ENCODE measurements at places on chromosomes 1 and 21. TPM values are rescaled to one million over a fixed set of nuclear protein-coding genes. Genes with fewer than 3 reads are reported as not detected.

MAP3K21 gene
- total RNA-seq: 5.6 TPM

LSS gene
- 22.7 TPM for total RNA-seq

ARTN gene
- not detected for total RNA-seq

TTC39A gene
- not detected for total RNA-seq

RIPPLY3 gene
- 0.27 TPM for total RNA-seq

DNA sequence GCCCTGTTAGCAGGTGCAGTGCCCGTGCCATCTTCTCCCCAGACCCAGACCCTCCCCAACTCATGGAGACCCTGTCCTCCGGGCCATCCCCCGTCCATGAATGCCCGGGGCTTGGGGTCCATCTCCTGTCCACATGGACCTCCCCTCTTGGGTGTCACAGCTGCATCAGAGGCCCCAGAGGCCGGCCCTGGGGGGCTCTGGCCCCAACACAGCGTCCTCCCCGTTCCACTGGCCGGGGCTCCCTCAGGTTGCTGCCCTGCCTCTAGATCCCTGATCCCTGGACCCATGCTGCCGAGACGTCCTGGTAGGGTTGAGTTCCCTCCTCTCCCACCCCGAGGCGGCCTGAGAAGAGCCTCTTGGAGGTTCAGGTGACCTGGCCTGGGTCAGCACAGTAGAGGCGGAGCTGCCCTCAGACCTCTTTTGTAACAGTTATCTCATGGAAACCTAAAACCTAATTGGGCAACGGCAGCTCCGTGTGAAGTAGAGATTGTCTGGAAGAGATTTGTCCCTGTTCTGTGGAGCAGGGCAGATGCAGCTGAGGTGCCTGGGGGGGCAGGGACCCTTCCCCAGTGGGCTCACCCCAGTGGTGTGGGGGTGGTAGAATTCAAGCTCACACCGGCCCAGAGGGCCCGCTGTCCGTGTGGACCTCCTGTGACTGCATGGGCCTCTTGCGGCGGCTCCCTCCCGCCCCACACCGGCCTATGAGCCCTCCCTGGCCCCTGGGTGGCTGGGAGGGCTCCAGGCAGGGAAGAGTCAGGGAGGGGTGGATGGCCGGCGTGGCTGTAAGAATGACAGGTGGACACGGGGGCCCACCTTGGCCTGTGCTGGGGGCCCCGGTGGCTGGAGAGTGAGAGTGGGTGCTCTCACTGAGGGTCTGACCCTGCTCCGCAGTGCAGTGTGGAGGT, 56.1 kb downstream of the SKI start:
- H3K4me3 ChIP-seq: no peak overlapping the region
- peaks cover 2% of the 10 kb centered on the region for H3K36me3 ChIP-seq
- no peak overlapping the region for H3K27ac ChIP-seq
- H3K4me1 ChIP-seq: peaks cover 24% of the 10 kb centered on the region

DNA sequence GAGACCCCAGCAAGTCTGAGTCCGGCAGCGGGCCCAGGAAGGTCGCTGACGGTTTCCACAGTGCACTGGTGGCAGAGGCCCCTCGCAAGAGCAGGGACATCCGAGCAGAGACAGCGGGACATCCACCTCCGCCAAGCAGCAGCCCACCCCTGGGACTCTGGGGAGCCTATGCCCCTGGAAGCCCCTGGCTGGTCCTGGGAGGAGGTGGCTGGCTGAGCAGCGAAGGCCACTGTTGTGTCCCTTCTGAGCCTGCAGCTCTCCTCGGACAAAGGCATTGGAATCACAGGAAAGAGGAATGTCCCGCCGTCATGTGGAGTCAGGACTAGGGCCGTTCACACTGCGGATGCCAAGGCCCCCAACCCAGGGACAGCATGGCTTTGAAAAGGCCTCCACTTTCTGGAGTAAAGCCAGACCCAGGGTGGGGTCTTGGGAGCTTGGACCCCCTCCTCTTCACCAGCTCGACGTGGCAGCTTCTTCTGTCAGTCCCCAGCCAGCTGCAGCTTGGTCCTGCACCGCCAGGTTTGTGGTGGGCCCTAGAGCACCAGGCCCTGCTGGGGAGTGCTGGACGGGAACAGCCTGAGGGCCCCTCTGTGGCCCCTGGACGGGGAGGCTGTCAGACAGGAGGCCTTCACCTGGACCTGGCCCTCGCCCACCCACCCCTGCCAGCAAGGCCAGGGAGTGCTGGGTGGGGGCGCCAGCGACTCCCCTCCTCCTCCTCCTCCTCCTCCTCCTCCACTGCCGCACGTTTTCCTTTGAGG, 1.4 kb downstream of the MEGF6 start:
- DNase-seq: no peak
- no peak overlapping the region for H3K27ac ChIP-seq
- no peak overlapping the region for H3K4me3 ChIP-seq
- H3K27me3 ChIP-seq: peaks cover 16% of the 10 kb centered on the region
- no peaks in the 10 kb centered on the region for H3K36me3 ChIP-seq

DNA sequence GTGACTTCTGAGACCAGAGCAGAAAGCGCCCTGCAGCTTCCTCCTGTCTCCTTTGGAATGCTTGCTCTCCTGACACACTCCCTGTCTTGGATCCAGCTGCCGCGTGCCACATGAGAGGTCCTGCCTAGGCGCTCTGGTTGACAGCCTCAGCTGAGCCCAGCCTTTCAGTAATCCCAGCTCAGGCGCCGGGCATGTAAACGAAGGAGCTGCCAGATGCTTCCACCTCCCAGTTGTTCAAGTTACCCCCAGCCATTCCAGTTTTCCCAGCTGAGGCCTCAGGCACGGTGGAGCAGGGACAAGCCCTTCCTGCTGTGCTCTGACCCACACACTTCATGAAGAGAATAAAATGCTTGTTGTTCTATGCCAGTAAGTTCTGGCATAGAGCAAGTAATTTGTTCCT, 14.3 kb upstream of the CD34 start:
- no peaks in the 10 kb centered on the region for H3K4me1 ChIP-seq
- no peaks in the 10 kb centered on the region for H3K36me3 ChIP-seq
- H3K27me3 ChIP-seq: peaks cover 24% of the 10 kb centered on the region
- H3K4me3 ChIP-seq: no peak overlapping the region

GRCh38 chr1:66214901-66215300, 319.1 kb upstream of the SGIP1 start:
- no peak overlapping the region for H3K27ac ChIP-seq
- no peaks in the 10 kb centered on the region for H3K36me3 ChIP-seq
- DNase-seq: peak; percentile 33
- H3K27me3 ChIP-seq: no peaks in the 10 kb centered on the region
- peaks cover 10% of the 10 kb centered on the region for H3K4me1 ChIP-seq
- no peak overlapping the region for H3K4me3 ChIP-seq

DNA sequence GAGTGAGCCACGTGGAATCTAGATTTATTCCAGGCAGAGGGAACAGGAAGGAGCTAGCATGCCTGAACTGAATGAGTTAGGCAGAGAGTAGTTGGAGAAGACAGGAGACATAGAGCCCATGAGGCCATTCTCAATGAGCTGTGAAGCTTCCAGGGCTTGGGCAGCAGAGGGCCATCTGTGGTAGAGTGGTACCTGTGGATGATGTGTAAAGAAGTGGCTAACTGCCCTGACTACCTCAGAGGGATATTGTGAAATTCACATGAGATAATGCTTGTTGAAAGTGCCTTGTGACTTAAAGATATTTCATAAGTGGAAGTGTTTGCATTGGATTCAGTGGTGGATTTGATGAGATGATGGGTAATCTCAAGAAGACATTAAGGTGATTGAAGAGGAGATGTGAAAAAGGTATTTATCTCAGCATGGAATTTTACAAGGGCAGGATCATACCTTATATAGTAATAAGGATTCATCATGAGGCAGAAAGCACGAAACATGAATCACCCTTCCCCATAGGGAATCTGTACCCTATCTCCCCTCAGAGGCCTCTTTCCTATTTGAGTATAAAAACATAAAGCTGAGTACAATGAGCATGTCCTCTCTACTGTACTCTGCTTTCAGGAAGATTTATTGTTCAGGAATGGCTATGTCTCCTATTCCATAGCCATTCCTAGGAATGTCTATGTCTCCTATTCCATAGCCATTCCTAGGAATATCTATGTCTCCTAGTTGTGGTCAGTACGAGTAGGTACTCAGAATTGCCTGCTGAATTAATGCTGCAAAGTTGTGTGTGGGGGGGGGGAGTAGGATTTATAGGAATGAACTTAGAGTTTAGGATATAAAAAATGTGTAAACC, 146.8 kb downstream of the PAPPA2 start:
- no peak overlapping the region for H3K27ac ChIP-seq
- H3K36me3 ChIP-seq: no peaks in the 10 kb centered on the region
- no peak overlapping the region for H3K4me3 ChIP-seq

GRCh38 chr1:59605184-59605583, 209.6 kb upstream of the HOOK1 start:
- no peaks in the 10 kb centered on the region for H3K4me1 ChIP-seq
- no peaks in the 10 kb centered on the region for H3K27me3 ChIP-seq
- no peak for DNase-seq
- H3K4me3 ChIP-seq: no peak overlapping the region
- H3K36me3 ChIP-seq: peaks cover 9% of the 10 kb centered on the region

DNA sequence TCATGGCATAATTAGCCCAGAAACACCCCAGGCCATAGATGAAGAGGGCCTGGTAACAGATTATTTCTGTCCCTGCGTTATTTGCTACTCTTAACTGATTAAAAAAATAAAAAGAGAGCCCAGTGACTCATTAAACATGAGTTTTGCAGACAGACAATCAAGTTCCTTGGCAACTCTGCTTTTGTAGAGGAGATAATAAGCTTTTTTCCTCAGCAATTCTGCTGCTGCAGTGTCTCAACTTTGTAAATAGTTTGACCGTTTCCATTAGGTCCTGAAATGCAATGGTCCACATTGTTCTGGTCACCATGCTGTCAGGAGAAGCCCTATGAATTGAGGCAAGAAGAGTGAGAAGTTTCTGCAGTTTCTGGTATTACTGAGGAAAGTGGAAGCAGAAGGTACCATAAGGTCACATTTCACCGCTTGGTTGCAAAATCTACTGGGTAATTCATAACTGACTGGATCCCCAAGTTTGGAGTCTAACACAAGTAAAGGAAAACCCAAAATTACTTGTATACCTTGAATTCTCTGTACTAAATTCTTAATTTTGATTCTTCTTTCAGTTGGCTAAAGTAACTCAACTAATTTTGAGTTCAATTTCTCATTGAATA, 139.5 kb downstream of the ZZZ3 start:
- H3K27ac ChIP-seq: no peak overlapping the region
- H3K27me3 ChIP-seq: no peaks in the 10 kb centered on the region
- DNase-seq: no peak
- H3K4me3 ChIP-seq: no peak overlapping the region
- no peaks in the 10 kb centered on the region for H3K36me3 ChIP-seq

- no peaks in the 10 kb centered on the region for H3K36me3 ChIP-seq
- peaks cover 8% of the 10 kb centered on the region for H3K4me1 ChIP-seq
- no peak for DNase-seq
- H3K27ac ChIP-seq: no peak overlapping the region
- H3K27me3 ChIP-seq: no peaks in the 10 kb centered on the region
Observed at GRCh38 chr21:35072960-35073359, 23.9 kb upstream of the RUNX1 start.

- H3K36me3 ChIP-seq: no peaks in the 10 kb centered on the region
- H3K27me3 ChIP-seq: no peaks in the 10 kb centered on the region
- no peaks in the 10 kb centered on the region for H3K4me1 ChIP-seq
- H3K4me3 ChIP-seq: no peak overlapping the region
- no peak overlapping the region for H3K27ac ChIP-seq
Observed at GRCh38 chr1:203522237-203522636, 28.3 kb downstream of the OPTC start.

- DNase-seq: no peak
- H3K27ac ChIP-seq: no peak overlapping the region
- no peaks in the 10 kb centered on the region for H3K4me1 ChIP-seq
- H3K27me3 ChIP-seq: peaks cover 31% of the 10 kb centered on the region
Observed at GRCh38 chr1:203408486-203409481, 57.9 kb upstream of the FMOD start.

DNA sequence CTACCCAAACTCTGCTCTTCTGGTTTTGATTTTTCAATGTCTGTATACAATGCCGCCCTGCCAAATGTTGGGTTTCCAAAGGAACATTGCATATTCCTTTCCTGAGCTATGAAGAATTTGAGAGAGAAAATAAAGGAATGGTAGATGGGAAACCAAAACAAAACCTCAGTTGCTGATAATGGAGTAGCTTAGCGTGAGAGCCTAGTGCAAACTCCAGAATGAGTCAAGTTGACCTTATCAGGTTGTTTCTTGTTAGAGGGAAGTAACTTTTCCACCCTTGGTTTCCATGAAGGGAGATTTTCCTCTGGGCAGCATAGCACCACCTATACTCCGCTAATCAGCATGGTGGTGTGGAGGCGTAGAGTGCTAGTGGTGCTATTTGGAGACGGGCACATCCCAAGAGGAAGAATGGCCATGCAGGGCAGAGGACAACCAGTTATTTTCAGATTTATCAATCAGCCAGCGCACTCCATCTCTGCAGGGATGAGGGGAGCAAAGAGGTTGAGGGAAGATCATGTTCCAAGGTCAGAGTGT, 51.6 kb downstream of the BACH1 start:
- H3K27me3 ChIP-seq: no peaks in the 10 kb centered on the region
- H3K27ac ChIP-seq: no peak overlapping the region
- peaks cover 24% of the 10 kb centered on the region for H3K36me3 ChIP-seq
- peaks cover 17% of the 10 kb centered on the region for H3K4me1 ChIP-seq

DNA sequence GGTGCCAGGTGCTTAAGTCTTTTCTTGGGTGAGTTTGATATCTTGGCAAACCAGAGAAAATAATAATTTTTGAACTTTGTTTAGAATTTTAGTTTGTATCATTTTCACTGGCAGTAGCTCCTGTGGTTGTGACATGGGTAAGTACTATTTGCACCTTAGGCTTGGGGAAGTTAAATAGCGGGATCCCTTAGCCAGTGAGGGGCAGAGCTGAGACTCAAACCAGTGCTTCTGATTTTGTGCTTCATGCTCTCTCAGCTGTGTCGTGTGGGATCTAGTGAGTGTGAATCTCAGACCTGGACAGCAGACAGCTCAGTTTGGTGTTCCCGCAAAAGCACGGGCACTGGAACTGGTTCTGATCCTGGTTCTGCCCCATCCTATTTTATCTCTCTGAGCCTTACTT, 9.6 kb downstream of the PRCC start:
- no peak overlapping the region for H3K27ac ChIP-seq
- peaks cover 59% of the 10 kb centered on the region for H3K4me1 ChIP-seq
- peaks cover 15% of the 10 kb centered on the region for H3K36me3 ChIP-seq
- no peaks in the 10 kb centered on the region for H3K27me3 ChIP-seq
- no peak overlapping the region for H3K4me3 ChIP-seq
